ENCODE measurements at places on chromosomes 11 and 22.

- no peak for DNase-seq
These were observed 31.3 kb downstream of the NAGA start for GRCh38 chr22:42039271-42039670.

DNA sequence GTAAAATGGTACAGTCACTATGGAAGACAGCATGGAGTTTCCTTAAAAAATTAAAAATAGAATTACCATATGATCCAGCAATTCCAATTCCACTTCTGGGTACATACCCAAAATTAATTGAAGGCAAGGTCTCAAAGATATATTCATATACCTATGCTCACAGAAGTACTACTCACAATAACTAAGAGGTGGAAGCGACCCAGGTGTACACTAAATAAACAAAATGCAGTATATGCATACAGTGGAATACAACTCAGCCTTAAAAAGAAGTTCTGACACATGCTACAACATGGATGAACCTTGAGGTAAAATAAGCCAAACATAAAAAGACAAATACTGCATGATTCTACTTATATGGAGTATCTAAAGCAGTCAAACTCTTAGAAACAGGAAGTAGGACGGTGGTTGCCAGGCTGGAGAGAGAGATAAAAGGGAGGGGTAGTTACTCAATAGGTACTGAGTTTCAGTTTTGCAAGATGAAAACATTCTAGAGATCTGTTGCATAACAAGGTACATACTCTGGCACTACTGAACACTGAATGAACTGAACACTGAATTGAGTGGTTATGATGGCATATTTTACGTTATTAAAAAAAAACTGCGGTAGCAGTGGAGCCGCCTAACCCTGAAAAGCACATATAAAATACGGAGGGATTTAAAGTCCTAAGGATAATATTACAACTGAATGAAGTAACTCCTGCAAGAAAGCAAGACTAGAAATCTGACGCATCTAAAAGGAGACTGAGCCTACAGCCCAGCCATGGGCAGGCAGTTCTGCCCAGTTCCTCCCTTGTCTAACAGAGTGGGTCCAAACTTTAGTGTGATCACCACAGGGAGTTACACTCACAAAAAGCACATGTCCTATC, 12.8 kb downstream of the DGCR2 start:
- DNase-seq, result no peak

- DNase-seq, result no peak
These were observed 686.1 kb downstream of the TBC1D22A start for GRCh38 chr22:47448231-47449223.

DNA sequence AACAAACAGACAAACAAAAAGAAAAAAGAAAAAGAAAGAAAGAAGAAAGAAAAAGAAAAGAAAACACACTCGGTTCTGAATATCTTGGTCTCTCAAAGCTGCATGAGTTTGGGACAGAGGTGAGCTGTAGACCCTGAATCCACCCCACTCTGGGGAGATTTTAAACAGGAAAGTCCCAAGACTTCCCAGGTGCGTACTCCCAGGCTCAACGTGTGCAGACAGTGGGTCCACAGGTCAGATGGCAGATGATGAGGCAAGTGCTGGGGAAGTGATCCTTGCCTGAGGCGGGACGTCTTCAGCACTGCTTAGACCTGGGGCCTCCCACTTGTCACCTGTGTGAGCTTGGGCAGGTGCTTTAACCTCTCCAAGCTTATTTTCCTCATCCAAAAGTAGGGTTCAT, 9.3 kb downstream of the CREB3L1 start:
- no peak for DNase-seq

- no peak for DNase-seq
These were observed 940 bp upstream of the C11orf91 start for GRCh38 chr11:33701302-33702230.

GRCh38 chr11:104005234-104005855, 31.1 kb upstream of the DDI1 start:
- no peak for DNase-seq

DNA sequence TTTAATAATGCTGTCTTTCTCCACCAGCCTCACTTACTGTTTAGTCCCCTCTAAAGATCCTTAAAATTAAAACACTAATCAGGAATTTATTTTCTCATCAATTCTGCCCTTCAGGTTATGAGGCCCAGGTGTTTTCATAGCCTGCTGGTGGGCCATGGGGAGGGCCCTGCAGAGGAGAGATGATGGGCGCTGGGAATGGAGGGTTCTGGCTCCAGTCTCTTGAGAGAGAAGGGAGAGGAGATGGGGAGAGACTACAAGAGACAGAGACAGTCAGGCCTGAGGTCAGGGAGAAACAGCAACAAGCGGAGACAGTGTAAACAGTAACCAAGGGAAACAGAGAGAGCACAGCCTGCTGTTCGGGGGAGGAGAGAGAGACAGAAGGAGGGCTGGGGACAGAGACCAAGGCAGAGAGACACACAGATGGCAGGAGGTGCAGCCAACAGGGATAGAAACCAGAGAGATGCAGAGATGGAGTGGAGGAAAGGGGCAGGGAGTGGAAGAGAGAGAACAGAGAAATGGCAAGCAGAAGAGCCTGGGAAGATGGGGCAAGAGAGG, 187.3 kb upstream of the SYT13 start:
- DNase-seq, result no peak

DNA sequence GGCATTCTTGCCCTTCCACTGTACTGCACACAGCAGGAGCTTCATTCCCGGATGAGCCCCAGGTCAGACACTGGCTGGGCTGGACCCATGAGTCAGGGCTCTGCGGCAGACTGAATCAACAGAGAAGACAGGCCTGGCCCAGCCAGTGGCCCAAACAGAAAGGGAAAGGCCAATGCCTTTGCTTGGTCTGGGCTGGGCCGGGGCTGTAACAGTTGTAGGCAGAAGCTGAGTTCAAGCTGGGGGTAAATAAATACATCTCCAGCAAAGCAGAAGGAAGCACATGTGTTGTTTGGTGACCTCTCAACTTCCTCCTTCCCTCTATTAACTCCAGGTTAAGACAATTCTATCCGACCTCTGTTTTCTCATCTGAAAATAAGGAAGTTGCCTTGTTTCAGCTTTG, 1.8 kb upstream of the SMIM35 start:
- DNase-seq, result no peak

GRCh38 chr11:88536616-88537265, 199.2 kb upstream of the CTSC start:
- no peak for DNase-seq

GRCh38 chr11:62391642-62392425, 27.0 kb upstream of the SCGB1A1 start:
- no peak for DNase-seq

DNA sequence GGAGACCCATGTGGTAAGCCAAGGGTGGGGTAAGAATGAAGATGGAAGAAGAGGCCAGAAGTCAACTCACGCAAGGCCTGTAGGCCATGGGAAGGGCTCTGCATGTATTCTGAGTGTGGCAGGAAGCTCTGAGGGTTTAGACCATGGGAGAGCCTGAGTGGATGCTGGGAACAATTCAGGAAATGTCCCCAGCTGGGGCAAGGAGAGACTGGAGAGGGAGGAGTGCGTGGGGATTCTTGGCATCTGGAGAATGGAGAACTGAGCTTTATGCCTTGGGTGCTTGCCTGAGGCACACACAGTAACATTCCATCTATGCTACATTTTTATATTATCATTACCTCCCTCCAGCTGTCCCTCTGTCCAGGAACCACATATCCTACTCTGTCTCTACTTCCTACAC, 50.4 kb upstream of the CD82 start:
- no peak for DNase-seq

DNA sequence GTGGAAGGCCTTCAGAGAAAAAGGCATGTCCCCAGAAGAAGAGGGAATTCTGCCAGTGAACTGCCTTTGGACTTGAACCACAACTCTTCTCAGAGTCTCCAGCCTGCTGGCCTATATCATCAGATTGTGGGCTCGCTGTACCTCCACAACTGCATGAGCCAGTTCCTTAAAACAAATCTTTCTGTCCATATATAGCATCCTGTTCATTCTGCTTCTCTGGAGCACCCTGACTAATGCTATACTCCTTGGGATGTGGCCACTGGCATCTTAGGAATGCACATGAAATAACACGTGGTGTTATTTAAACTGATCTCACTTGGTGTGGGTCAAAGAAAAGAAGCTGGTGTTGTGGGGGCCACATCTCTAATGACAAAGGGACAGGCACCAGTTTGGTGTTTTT, 58.3 kb upstream of the VSTM5 start:
- DNase-seq, result no peak

- no peak for DNase-seq
These were observed 22.5 kb upstream of the TCF20 start for GRCh38 chr22:42292732-42293520.

DNA sequence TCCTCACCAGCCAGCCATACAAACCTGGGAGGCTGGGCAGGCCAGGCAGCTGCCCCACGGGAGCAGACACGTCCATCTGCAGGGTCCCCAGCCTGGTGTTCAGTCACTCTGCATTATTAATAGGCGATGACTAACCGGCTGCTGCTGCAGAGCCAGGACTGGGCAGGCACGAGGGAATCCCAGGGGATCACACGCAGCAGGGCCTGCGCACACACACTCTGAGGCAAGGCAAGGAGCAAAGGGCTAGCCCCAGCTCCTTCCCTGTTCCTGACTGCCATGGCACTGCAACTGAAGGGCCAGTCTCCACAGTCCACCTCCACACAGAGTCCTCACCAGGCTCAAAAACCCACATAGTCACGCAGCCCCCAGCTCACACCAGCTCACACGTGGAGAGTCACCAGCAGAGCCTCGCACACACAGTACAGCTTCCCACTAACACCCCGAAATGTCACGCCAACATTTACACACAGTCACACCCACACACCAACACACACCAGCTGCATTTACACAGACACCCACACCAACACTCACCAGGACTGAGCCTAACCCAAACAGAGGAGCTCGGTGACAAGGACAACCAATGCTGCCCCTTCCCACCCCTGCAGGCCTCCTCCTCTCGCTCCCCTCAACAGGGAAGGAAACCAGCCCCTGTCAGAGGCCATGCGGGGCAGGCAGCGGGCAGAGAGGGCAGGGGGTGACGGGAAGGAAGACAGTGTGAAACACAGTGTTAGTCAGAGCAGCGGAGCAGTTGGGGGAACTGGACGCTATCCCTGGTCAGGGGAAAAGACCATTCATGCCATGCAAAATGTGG, 47.3 kb downstream of the NRXN2 start:
- DNase-seq, result no peak

- no peak for DNase-seq
These were observed 158.7 kb upstream of the ARHGAP20 start for GRCh38 chr11:110870816-110871522.

GRCh38 chr11:85914425-85914824, 59.2 kb downstream of the CCDC83 start:
- DNase-seq, result no peak

GRCh38 chr22:48152164-48152775, 1389.8 kb downstream of the TBC1D22A start:
- DNase-seq, result no peak

- DNase-seq, result no peak
These were observed 297.2 kb downstream of the LUZP2 start for GRCh38 chr11:24794064-24794463.

GRCh38 chr11:44596525-44597276, 31.2 kb downstream of the CD82 start:
- peak; percentile 77 for DNase-seq

- no peak for DNase-seq
These were observed 24.0 kb upstream of the CREB3L1 start for GRCh38 chr11:46253258-46254132.

GRCh38 chr22:23874871-23875270, 17.2 kb downstream of the SLC2A11 start:
- no peak for DNase-seq

DNA sequence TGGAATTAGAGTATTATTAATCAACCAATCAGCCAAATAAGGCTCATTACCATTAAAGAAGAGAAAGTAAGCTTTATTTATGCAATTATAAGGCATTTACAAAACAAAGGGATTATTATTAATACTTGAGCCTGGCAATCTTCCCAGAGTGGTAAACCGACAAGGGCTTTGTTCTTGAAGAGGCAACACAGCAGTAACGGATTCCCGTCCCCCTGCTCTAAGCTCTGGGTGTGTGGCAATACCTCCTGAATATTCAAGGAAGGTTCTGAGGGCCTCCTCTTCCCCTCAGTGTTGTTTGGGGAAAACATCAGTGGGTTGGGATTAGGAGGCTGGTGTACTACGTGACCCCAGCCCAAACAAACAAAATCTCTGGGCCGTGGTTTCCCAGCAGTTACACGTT, 176.5 kb downstream of the TENM4 start:
- DNase-seq, result no peak

GRCh38 chr11:96288915-96289314, 54.1 kb downstream of the MAML2 start:
- no peak for DNase-seq

- DNase-seq, result peak; percentile 43
These were observed 773 bp upstream of the PATL1 start for GRCh38 chr11:59669611-59670009.

DNA sequence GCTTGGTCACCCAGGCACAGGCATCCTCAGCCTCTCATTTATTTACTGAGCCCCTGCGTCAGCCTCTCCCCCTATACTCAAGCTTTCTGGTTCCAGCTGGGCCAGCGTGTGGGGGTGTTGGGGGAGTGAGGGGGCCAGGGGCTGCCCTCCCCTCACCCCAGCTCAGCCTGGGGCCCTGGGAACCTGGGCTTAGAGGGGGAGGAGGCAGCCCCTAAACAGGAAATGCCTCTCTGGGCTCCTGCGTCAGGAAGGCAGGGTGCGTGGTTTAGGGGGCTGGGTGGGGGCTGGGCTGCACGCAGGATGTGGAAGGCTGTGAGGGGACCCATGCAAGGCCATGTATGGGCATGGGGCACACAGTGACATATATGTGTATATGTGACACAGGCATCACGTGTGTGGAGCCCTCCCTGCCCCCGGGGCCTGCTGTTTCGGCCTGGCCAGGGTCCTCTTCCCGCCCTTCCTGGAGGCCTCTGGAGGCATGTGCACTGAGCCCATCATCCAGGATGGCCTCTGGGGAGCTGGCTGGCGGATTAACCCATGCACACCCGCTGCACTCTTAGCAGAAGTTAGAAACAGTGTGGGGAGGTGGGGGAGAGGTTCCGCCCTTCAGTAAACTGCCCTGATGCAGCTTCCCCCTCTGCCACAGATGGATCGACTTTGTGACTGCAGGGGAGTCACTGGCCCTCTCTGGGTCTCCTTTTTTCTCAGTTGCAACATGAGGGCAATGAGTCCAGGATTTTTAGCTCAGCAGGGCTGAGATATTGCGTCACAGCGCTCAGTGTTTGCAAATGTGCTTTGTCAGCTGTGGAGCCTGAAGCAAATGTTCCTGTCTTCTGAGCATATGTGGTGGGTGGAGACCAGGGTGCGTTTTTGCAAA, 1.1 kb upstream of the CD248 start:
- DNase-seq, result peak; percentile 73

Data from stimulated activated CD8-positive, alpha-beta memory T cell treated with anti-CD3 and anti-CD28 coated beads, Interleukin-4, amount 100 ng/mL, for 48 hours (primary cell).